ENCODE measurements at places on chromosomes 5 and 9.

- no peak for DNase-seq
Observed at GRCh38 chr5:168770036-168770498, 190.9 kb upstream of the PANK3 start.

DNA sequence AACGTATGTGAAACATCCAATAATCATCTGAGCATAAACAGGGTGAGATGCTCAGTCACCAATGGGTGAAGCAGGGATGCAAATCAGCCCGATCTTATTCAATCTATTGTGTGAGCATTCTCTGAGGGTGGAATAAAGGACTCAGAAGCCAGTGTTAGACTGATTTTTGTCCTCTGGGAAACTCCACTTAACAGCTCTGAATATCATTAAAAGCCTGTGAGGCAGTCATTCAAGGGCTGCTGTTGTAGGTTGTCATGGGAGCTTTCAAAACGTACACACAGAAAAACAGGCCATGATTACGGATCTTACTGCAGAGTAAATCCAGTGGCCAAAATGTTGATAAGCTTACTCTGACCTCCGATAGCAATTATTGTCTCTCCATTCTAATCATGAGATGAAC, 266.5 kb upstream of the EFNA5 start:
- DNase-seq = peak; percentile 6

GRCh38 chr5:1702318-1702717, 97.3 kb downstream of the MRPL36 start:
- no peak for DNase-seq

- DNase-seq = no peak
Observed at GRCh38 chr9:133506653-133507038, 18.1 kb downstream of the MYMK start.

DNA sequence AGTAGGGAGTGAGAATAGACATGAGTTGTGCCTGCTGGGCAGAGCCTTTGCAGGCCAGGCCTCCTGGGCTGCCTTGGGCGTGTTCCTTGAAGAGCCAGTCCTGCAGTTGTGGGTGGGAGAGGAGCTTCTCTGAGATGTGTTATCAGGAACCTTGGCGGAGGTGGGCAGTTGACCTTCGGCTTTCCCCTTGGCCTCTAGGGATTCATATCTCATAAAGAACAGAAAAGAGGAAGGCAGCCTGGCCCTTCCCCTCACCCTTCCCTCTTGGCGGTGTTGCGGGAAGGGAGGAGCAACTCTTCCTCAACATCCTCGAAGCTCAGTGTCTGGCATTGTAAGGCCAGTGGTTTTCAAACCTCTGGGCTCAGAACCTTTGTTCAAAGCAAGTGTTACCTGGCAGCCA, 59.2 kb downstream of the DAPK1 start:
- DNase-seq = no peak

- peak; percentile 23 for DNase-seq
Observed at GRCh38 chr5:68285851-68286611, 70.5 kb downstream of the PIK3R1 start.

GRCh38 chr9:134644725-134645606, 3.4 kb downstream of the COL5A1 start:
- DNase-seq = no peak

DNA sequence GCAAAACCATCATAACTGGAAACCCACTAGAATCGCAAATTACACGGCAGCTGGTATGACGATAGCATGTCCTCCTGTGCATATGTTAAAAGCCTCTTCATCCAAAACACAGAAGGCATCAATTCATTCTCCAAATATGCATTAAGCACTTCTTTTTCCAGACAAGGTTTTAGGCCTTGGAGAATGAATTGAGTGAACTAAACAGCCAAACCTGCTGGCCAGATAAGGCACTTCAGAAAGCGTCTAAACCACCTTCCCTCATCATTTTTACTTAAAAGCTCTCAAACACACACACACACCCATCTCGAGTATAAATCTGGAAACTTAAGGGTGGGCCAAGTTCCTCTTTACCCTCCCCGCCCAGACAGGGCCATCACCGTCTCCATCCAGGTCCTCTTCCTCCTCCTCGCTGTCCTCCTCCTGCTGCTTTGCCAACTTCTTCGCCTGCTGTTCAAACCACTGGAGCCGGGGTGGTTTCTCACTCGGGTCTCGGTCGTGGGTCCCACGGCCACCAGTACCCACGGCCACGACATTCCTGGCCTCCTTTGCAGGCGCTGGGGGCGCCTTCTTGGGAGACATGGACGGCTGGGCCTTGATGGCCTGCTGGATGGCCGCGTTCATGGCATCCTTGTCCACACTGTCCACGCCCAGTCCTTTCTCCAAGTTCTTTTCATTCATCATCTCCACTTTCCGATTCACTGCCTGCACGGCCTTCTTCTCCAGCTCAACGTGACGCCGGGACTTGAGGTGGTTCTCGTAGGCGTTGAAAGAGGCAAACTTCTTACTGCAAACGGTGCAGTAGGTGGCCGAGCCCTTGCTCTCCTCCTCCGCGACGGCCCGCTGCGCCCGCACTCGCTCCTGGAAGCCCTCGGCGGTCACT, 696 bp downstream of the ZNF622 start:
- DNase-seq = no peak

DNA sequence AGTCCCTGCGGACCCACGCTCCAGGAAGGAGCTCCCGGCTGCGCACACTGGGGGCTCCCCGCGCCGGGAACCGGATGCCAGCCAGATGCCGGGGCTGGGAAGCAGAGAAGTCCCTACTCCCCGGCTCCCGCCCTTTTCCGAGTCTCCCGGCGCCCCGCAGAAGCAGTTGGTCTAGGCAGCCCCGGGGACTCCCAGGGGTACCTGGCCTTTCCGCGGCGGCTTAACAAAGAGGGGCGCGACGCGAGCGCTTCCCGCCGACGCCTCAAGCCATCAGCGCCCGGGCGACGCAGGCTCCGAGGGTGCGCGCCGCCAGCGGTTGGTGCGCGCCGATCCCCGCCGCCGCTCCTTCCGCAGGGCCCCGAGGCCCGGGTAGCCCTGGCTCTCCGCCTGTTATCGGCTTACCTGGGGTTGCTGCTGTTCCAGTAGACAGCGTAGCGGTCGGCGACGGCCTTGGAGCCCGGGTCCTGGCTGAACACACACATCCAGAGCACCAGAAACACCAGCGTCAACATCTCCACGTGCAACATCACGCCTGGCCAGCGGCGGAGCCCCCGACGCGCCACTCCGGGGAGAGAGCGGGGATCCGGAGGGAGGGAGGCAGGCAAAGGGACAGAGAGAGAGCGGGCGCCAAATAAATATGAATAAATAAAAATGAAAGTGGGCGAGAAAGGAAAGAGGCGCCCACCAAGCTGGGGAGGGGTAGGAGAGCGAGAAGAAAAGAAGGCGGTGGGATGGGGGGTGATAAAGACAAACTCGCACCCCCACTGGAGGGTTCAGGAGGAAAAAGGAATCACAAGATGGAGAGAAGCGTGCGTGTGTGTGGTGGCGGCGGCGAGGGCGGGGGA, 428 bp downstream of the EFNA5 start:
- peak; percentile 61 for DNase-seq

DNA sequence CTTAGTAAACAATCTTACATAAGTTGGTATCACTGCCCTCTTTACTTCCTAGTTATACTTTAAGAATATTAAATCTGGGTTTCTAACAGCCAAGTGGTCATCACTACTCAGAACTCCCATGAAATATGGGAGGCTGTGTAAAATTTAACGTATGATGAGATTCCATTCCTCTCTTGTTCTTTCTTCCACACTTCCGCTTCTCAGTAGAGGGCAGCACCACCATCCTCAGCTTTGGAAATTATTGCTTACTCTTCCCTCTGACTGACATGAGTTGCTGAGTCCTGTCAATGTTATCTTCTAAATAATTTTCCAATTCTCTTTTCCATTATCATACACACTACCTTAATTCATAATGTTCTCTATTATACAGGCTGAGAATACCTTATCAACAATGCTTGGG, 194.0 kb downstream of the RFX3 start:
- no peak for DNase-seq

- DNase-seq = no peak
Observed at GRCh38 chr5:29777373-29777772, 1416.1 kb upstream of the CDH6 start.

DNA sequence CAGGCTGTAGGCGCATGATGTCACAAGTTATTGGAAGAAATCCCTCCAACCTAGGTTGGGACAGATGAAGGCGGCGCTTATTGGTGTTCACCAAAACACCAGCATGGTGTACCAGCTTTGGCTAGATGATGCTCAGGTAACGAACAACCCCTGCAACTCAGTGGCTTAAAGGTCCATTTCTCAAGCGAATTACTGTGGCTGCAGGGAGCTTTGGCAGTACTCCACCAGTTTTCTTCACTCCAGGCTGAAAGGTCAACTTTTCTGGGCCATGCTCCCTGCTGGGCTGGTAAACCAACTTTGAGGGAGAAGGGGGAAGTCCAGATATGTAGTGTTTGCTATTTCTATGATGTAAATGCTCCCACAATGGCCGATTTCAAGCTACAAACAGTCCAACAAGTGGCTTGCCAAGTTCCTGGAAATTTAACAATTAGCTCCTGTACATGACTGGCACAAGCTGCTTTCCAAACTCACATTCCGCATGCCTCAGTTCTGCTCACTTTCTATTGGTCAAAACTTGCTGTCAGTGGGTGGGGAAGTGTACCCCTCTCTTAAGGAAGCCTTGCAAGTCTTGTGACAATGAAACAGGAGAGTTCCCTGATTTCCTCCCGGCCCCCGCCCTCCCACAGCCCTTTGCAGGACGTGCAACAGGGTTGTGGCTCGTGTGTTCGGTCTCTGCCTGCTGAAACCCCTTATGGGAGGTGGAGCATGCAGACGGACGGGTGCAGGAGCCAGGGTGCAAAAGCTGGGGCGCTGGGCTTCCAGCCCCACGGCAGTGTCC, 588 bp upstream of the ZBED3 start:
- DNase-seq = no peak

DNA sequence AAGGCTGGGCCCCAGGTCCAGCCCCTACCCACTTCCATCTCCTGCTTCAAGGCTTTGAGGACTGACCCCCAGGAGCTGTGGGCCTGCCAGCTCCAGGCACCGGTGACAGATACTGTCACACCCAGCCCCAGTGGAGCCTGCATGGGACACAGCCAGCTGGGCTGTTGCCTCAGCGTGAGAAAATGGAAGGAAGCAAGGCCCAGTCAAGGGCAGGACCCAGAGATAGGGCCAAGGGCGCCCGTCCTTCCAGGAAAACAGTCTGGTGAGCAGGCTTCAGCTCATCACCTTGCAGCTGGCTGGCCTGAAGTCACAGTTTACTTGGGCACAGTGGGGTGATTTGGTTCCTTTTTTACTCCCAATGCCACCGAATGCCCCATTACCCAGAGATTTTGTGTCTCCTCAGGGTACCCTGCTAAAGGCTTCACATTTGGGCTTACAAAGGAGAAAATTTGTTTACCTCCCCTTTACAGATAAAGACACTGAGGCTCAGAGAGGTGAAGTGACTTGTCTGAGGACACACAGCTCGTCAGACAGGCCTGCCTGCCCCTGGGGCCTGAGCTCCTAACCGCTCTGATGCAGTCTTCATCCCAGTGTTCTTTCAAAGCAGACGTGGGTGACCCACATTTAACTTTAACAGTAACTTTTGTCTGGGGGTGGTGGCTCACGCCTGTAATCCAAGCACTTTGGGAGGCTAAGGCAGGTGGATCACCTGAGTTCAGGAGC, 21.5 kb upstream of the WDR38 start:
- DNase-seq = no peak

DNA sequence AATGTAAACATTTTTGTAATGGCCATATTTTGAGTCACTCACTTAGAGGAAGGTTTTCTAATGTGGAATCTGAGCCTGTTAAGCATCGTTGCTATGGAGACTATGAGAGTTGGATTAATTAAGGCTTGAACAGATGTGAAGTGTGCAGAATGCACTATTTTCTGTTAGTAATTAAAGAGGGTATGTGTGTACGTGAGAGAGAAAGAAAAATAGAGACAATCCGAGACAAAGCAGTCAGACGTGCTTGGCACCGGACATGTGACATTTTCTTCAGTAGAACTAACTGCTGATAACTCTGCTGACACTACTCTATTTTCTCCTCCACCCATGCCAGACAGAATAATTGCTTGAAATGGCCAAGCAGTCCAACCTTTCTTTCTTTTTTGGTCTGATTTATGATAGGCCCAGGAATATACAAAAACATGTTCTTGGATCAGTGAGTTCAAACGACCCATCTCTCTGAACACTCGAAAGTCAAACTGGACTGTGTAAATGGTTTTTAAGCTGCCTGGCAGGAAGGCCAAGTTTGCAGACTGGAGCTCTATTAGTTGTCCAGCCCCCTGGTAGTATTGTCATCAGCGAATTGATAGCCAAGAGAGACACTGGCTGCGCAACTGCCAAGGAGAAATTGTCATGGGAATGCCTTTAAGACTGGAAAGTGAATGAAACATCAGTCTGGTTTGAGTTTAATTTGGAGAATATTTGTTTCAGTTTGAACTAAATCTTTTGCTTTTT, 322.1 kb downstream of the ARHGEF28 start:
- DNase-seq = peak; percentile 6

DNA sequence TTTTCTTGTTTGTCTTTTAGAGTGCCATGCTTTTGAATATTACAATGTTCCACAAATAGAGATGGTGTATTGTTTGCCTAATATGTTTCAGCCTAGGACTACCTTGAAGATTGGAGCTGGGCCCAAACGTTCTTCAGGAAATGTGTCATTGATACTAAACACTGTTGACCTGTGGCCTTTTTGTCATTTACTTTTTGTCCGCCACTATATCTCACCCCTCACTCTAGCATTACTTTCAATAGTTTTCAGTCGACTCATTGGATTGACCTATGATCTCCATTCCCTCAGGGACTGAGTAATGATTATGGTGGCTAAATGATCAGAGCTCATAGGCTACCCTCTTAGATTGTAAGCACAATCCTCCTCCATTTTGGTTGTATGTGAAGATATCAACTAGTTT, 115.8 kb downstream of the NUDT12 start:
- no peak for DNase-seq

- DNase-seq = no peak
Observed at GRCh38 chr5:165497707-165498106, 1992.3 kb downstream of the MAT2B start.

DNA sequence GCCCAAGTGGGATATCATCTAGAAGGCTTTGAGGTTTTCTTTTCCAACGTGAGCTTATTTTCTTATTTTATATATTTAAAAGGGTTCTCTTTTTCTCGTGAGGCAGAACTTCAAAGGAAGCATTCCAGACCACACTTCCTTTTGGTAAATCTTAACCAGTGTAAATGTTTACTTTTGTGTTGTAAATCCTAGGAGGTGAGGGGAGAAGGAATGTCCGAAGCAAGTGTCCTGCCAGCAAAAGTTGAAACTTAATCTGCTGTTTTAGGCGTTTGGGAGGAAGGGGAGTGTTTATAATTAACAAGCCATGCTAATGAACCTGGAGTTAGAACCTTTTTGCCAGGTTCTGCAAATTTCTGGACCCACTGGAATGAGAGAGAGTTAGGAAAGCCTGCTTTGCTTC, 37.9 kb downstream of the WWC1 start:
- DNase-seq = no peak

- no peak for DNase-seq
Observed at GRCh38 chr5:174251305-174252000, 205.9 kb downstream of the NSG2 start.

Measured in NCI-H2081 (cell line).